HS-5 (cell line): ENCODE measurements at places on chromosomes 7 and 10.

DNA sequence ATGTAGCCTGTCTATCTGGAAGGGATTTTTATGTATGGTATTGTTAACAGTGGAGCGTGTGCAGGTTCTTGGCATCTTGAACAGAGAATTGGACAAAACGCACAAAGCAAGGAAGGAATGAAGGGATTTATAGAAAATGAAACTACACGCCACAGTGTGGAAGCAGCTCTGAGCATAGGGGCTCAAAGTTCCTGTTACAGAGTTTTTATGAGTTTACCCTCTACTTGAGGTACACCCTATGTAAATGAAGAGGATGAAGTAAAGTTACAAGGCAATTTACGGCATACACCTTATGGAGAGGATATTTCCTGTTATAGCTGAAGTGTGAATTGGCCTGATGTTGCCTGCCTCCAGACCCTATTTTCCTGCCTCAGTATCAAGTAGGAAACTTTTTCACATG, 33.3 kb downstream of the FANK1 start:
- no peak for DNase-seq

DNA sequence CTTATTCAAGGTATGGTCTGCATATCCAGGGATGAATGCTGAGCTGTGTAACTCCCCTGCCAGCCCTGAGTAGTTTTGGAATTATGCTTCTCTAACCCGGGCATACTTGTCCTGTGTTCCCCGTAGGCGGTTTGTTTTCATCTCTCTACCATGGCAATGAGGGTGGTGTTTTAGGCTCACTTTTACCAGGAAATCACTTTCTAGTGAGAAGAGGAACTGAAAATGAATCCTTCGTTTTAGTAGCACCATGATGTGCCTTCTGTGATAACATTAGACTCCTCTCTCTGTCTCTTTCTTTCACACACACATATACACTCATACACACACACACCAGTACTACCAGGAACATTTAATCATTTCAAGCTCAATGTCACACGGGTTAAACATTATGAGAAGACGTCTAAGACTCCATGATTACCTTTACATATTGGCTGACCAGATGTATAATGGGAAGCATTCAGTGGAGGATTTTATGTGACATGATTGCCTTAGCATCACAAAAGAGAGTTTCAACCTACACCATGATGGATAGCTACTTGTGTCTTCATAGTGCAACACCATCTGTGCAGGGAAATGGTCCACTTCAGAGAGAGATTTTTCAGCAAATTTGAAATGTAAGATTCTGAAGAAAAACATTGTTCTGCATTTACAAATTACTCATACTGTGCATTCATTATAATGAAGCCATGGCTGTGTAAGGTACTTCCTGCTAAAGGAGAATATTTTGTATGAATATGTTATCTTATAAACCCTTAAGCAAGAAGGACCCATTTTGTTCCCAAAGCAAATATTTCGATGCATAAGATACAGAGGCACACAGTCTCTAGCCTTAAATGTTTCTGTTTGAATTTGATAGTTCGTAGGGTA, 31.0 kb upstream of the PFKP start:
- no peak for DNase-seq

DNA sequence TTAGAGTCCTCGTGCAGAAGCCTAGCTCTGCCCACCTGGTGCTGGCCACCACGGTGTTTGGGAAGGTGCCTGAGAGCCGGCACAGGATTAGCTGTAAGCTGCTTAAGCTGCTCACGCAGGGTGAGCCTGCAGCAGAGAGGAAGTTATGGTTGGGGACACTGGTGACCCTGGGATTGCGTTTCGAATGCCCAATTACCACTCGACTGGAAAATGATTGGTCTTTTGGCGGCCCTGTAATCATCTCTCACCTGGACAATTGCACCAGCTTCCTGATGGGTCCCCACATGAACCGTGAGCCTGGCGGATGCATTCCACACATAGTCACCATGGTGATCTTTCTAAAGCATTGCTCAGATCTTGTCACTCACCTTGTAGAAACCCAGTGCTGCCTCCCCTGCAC, 442.3 kb upstream of the ZMIZ1 start:
- DNase-seq, result no peak

GRCh38 chr10:122510326-122510725, 49.0 kb downstream of the HTRA1 start:
- no peak for DNase-seq

- no peak for DNase-seq
These were observed 140.8 kb upstream of the FAM20C start for GRCh38 chr7:51456-52068.

GRCh38 chr7:38318241-38318640, 44.8 kb upstream of the TARP start:
- DNase-seq, result no peak

- DNase-seq, result no peak
These were observed 246.3 kb downstream of the GFRA1 start for GRCh38 chr10:116026725-116027124.

- DNase-seq, result no peak
These were observed 100.3 kb downstream of the RAPGEF5 start for GRCh38 chr7:22256541-22257096.

GRCh38 chr10:74190494-74190893, 39.5 kb downstream of the ADK start:
- DNase-seq, result no peak

GRCh38 chr7:7989616-7990440, 21.2 kb downstream of the GLCCI1 start:
- DNase-seq, result no peak

DNA sequence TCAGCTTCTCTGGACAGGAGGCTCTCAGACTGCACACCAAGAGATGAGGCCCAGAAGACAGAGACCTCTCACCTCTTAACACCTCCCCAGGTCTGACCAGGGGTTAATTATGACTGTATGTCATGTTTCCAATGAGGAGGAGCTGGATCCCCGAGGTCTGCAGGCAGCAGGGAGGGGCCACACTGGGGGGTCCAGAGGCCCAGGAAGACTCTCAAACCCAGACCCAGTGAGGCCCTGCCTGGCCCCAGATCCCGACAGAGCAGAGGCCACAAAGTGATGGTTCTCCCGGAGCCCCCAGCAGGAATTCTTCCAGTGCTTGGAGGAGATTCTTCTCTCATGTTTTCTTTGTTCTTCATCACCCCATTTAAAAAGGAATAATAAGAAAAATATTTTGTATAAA, 28.8 kb downstream of the PTPRN2 start:
- DNase-seq, result no peak

DNA sequence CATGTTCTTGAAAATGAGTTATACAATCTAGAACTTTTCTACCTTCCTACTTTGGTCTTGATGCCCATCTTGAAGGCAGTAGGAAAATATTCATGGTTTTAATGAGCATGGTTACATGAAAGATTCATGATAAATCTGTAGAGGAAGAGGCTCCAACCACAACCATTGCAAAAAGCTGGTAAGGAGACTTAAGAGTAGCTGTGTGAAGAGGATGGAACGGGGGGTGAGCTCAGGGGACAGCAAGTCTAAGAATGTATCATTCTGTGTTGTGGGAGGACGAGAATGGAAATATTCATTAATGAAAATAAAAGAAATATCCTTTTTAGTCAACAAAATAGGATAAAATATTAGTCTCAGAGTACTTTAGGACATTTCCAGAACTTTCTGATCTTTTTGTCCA, 81.1 kb downstream of the BMPER start:
- DNase-seq, result no peak

DNA sequence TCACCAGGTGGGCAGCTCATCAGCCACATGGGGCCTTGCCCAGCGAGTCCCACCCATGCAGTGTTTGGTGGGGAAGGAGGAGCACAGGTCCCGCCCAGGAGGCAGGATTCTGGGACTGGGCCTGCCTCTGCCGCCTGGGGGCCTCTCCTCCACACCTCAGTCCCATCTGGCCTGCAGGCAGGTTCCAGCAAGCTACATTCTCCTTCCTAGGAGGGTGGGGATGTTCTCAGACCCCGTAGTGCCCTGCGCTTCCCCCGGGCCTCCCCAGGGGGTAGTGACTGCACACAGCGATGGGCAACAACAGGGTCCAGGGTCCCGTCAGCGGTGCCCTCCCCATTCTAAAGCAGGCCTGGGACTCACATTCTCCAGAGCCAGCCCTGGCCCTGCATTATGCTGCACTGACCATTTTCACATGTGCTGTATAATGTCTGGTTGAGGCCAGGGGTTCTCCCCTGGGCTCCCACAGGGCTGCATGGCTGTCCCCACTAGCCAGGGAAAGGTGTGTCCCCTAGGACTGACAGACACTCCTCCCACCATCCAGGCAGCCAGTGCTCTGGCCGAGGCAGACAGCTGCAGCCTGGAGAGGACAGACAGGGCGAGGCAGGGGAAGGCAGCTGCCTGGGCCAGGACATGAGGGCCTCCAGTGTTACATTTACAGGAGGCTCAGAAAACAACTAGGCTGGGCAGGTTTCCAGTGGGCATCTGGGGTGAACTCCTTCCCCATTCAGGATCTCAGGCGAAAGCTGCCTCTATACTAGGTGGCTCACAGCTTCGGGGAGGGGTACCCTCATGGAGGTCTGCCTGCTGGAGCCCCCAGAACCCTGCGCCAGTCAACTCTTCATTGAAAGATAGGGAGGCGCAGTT, 9.3 kb downstream of the RASGEF1A start:
- DNase-seq, result no peak

GRCh38 chr10:59896191-59896590, 10.2 kb downstream of the CCDC6 start:
- DNase-seq, result no peak

DNA sequence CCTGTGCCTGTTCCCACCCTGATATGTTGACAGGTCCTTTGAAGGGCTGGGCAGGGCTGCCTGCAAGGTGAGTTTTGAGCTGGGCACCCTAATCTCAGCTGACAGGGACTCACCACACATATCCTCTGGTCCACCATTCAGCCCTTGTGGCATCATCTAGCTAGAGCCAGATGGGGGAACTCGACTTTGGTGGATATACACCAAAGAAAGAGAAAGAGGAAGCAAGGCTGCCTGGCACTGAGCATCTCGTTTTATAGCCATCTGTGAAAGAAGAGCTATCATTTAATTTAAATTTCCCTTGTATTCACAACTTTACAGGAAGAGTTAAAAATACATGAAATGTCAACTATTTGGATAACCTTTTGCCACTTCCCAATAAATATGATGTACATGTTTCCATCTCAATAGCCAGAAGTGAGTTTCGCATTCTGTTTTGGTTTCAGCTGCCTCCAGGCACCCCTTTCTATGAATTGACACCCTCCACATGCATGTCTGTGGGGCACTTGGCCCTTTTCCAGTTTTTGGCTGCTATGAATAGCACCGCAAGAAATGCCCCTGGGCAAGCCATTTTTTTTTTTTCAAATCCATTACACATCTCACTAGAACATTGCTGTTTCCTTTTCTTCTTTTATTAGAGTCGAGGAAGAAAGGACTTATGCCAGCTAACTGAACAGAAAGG, 22.9 kb upstream of the GRB10 start:
- no peak for DNase-seq

- no peak for DNase-seq
These were observed 54.5 kb downstream of the COL1A2 start for GRCh38 chr7:94449151-94449725.

GRCh38 chr7:38306914-38307313, 33.5 kb upstream of the TARP start:
- DNase-seq, result no peak

- peak; percentile 2 for DNase-seq
These were observed 38.6 kb downstream of the NEBL start for GRCh38 chr10:20858292-20859124.

GRCh38 chr10:24973163-24973562, 20.8 kb upstream of the PRTFDC1 start:
- no peak for DNase-seq

- DNase-seq, result no peak
These were observed 31.7 kb upstream of the GALNTL5 start for GRCh38 chr7:151924508-151924907.

GRCh38 chr10:128883231-128884032, 583.6 kb upstream of the MGMT start:
- DNase-seq, result no peak

GRCh38 chr7:32496052-32496813, 944 bp downstream of the AVL9 start:
- no peak for DNase-seq

DNA sequence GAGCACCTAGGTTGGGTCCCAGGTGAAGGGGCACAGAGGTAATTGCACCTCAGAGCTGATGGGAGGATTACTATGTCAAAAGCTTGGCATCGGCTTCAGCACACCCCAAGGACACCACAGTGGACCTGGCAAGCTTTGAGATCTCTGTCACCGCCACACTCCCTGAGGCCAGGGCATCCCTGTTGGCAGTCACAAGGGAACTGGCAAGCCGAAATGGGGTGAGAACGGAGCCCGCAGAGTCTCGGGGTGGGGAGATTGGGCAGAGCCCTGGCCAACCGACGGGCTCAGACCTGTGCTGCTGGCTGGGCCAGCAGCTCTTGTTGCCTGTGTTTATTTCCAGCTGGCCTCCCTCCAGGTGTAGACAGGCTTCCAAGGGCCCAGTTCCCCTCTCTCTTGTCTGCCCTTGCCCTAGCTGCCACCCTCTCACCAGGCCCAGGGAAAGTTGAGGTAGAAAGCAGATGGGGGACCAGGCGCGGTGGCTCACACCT, 2.5 kb downstream of the HSPB1 start:
- DNase-seq, result no peak

DNA sequence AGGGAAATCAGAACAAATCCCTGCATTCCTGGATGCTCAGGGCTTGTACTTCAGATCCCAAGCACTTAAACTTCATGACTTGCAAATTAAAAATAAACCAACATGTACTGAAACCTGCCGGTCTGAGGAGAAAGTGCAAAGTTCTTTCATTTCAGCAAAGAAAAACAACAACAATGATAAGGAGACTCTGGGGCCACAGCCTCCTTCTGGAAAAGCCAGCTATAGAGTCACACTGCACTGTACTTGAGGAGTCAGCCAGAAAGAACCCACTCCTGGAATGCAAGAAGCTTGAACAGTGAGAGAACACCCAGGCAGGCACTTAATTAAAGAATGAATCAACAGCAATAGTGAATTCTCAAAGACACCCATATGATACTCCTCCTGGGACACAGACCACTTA, 49.7 kb upstream of the TM9SF3 start:
- no peak for DNase-seq

- no peak for DNase-seq
These were observed 468.6 kb upstream of the COBL start for GRCh38 chr7:51785171-51785570.
